CD4-positive, alpha-beta T cell treated with Interferon alpha-2 for 1 hour (primary cell): ENCODE measurements at places on chromosomes 7 and 10.

DNA sequence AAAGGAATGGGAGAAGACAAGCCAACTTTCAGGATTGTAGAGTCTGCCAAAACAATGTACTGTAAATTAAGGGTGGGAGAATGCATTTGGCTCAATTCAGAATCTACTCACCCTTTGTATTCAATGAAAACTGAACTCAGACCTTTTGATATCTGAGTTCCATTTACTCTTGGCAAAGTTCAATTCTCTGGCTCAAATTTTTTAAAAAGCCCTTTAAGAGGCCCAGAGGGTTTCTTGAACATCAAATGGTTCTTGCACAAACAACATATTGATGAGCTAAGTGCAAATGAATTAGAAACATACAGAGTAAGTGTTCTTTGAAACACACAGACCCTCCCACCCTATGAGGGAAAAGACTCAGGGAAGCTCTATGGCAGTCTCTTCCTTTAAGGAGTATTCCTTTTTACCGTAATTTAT lies 5.2 kb upstream of the XPNPEP1 start:
- no peak for DNase-seq

GRCh38 chr10:14635043-14635710 lies 139.5 kb downstream of the FAM107B start:
- no peak for DNase-seq

DNA sequence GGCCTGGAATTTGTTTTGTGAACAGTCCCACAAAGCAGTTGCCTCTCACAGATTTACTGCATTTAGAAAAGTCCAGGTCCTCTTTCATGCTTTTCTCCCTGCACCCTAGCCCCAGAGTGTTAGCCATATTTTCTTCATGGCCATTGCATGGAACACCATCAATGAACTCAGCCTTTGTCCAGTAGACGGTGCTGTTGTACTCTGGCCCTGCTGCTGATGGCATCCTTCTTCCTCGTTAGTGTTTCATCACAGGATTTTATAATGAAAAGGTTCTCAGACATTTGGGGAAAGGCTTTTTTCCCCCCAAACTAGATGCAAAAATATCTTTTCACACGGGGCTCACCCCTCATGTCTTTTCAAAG lies 93.0 kb upstream of the SLC25A13 start:
- DNase-seq: peak; percentile 52

DNA sequence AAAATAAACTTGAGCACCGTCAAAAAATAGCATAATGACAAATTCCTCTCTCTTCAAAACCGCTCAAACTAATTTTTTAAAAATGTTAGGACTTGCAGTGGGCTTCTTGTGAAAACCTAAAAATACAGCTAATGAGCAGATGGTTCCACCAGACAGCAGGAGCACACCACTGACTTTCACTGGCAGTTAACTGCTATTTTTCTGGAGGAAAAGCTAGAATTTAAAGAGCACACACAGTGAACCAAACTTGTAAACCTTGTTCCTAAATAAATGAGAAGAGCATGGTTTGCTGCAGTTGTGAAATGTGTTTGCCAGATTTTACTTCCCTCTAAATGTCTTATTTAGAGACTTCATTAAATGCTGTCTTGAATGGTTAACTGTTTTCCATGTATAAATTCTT lies 143.9 kb downstream of the RAPGEF5 start:
- DNase-seq: no peak

DNA sequence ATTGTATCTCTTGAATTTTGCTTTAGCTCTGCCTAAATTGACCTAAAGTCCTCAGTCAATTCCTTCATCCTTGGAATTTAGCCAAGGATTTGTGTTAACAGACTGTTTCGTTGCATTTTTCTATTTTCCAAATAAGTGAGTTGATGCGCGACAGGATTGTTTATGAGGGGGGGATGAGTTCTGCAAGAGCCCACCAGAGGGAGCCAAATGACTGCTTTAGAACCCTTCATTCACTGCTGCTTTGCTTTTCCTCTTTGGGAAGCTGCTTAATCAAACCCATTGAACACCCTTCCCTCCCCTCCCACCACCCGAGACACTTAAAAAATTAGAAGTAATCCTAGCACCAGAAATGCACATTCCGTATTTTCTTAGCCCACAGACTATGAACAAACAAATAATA lies 33.7 kb upstream of the PTF1A start:
- DNase-seq: peak; percentile 8

- DNase-seq: no peak
Observed at GRCh38 chr7:149670288-149670687, 103.1 kb downstream of the ZNF467 start.

GRCh38 chr10:5559642-5560141 lies 34.9 kb downstream of the CALML3 start:
- no peak for DNase-seq

DNA sequence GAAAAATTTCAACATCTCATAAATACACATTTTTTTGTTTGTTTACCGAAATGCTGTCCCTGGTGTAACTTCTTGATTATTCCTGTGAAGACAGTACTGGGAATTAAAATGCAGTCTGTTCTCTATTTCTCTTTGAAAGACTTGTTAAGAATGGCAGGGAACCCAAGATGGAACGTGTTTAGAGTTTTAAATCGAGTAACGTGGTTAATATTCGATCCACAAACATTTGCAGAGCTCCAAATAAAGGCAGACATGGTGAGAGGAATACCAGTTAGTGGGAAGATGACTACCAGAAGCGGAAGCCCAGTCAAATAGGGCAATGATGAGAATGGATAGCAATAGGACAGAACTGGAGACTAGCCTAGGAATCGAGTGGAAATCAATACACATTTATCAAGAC lies 6.7 kb downstream of the PON3 start:
- DNase-seq: no peak

DNA sequence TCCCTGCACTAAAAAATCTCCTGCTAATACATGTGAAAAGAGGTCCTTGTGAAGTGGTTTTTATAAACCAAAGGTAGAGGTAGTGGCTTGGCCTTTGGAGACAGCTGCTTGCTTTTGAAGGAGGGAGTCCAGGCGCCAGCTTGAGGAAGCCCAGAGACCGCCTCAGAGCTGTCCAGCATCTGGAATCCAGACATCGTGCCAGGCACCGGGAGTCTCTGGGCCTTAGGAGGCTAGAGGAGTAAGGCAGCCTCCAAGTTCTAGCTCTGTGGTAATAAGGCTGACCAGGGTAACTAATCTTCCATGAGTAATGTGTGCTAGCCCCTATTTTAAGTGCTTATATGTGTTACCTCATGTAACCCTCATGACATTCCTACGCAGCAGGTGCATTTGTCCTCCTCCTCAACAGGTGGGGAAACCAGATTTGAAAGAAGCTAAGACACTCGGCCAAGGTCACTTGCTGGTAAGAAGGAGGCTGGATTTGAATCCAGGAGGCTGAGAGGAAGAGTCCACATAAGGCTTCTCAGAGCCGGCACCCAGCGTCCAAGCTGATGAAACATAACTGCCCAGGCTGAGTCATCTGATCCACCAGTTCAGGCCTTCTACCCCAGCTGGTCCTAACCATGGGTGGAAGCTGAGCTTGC lies 26.1 kb downstream of the PRLHR start:
- DNase-seq: no peak

- DNase-seq: no peak
Observed at GRCh38 chr10:3654496-3654895, 130.5 kb downstream of the KLF6 start.

DNA sequence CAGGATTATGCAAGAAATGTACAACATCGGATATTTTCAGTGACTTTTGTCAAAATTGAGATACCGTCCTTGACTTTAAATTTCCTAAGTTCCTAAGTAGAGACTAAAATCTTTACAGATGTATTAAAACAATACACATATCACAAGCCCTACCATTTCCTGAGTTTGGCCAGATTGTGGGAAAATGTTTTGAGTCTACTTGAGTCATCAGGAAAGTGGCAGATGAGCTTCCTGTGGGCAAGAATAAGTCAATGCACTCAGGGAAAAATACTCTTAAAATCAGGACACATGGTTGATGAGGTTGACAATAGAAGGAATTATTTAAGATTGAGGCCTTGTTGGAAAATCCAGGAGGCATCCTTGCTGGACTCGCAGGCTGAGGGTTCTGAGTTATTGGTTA lies 162.5 kb downstream of the SNX10 start:
- no peak for DNase-seq

- DNase-seq: no peak
Observed at GRCh38 chr10:48505394-48506112, 99.3 kb downstream of the ARHGAP22 start.

- no peak for DNase-seq
Observed at GRCh38 chr10:92696606-92697383, 7.0 kb downstream of the HHEX start.

DNA sequence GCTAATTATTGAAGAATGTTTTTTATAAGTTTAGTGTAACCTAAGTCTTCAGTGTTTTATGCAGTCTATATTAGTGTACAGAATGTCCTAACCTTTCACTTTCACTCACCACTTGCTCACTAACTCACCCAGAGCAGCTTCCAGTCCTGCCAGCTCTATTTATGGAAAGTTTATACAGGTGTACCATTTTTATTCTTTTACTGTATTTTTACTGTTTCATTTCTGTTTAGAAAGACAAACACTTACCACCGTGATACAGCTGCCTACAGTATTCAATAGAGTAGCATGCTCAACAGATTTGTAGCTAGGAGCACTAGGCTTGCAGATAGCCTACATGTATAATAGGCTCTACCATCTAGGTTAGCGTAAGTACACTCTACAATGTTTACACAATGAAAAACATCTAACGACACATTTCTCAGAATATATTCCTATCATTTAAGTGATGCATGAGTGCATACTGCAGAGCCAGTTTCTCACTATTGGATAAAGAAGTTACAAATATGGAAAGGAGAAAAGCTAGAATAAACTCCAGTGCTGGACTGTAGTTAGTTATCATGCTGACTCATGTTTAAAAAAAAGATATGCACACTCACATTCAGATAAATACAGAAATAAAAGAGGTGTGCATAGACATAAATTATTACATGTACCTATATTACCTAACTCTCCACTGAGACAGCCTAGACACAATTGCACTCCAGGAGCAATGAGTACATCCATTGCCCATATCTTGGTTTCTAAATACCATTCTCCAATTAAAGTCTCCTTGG lies 30.4 kb downstream of the STEAP1B start:
- DNase-seq: no peak

DNA sequence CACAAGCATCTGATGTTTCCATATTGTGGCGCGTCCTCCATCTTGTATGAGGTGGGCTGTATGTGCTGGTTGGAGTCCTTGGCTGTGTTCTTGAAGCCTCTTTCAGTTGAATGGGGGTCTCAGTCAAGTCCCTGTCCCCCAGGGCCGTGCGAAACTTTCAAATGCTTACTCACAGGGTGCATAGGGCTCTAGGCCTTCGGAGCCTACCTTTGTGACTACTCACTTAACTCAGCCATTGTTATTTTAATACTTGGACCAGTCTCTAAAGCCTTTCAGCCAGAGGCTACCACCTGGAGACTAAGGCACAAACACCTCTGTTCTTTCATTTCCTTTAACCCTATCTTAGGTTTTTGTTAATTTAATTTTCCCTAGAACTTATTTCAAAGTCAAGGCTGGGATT lies 785.9 kb downstream of the GATA3 start:
- no peak for DNase-seq

GRCh38 chr7:130299866-130300265 lies 6.9 kb downstream of the CPA4 start:
- DNase-seq: no peak

DNA sequence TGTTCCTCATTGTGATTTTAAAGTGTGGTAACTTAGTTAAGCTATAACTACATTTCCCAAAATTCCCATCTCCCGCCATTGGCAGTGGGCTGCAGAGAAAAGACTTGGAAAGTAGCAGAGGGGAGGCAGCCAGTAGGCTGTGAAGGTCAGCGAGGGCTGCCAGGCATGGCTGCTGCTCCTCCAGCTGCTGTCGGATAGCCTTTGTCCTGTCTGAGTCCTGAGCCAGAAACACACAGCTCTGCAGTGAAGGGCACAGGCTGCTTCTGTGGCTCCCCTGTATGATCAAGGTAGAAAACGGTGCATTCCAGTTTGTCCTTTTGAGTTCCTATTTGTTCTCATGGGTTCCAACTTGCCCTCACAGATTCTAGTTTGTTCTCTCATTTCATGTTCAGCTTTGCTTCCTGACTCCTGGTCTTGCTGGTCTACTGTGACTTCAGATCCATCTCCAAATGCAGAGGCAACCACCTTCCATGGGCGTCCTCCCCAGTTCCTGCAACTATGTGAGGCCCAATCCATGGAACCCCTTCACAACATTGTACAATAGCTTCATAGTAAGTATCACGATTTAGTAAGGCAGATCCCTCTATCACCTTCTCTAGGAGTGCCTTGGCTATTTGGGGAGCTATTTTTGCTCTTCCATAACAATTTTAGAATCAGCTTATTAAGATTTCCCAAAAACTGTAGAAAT lies 31.7 kb downstream of the SYPL1 start:
- DNase-seq: no peak

DNA sequence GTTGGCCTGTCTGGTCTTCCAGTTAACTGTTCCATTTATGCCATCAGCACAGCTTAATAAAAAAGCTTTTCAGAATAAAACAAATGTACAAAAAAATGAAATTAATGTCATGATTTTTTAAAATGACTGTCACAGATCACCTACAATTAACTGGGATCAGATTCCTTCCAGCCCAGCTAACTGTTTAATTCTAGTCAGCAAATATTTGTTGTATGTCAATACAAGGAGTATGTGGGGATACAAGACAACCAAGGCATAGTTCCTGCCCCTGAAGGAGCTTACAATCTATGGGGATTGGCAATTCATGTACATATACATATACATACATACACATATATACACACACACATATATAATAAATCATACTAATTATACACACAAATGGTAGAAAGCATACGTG lies 16.5 kb downstream of the SGCE start:
- no peak for DNase-seq

GRCh38 chr10:61964059-61964709 lies 62.7 kb downstream of the ARID5B start:
- DNase-seq: no peak

DNA sequence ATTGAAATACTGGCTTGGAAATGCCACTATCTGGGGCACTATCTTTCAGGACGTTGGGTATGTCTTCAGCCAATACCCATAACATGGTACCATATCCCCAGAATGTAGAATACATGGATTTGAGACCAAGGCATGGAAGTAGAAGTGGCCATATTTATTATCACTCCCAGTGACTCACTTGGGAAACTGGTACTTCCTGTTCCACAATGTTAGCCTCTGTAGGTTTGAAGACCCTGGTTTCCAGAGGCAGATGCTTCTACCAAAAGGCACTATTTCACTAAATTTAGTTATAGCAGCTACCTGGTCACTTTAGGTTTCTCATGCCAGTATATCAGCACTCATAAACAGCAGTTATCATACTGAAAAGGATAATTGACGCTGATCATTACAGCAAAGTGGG lies 184.2 kb downstream of the CCDC71L start:
- DNase-seq: no peak

DNA sequence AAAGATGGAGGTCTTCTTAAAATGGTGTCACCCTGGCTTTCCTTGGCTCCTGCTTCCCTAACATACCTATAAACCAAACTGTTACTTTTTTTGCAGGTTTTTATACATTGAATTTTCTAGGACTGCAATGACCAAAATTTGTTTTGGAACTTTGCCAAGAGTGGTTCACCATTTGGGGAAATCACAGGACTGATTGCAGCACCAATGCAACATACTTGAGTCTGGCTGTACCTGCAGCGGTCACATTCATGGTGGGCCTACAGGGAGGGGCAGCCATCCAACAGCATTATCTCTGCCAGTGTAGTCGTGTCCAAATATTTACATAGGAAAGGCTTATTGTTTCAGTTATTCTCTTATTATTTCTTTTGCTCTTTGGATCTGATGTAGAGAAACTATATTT lies 69.0 kb downstream of the HACD1 start:
- no peak for DNase-seq

- DNase-seq: no peak
Observed at GRCh38 chr7:108351729-108352131, 104.5 kb downstream of the NRCAM start.
